ENCODE measurements at places on chromosomes 3 and 15.

DNA sequence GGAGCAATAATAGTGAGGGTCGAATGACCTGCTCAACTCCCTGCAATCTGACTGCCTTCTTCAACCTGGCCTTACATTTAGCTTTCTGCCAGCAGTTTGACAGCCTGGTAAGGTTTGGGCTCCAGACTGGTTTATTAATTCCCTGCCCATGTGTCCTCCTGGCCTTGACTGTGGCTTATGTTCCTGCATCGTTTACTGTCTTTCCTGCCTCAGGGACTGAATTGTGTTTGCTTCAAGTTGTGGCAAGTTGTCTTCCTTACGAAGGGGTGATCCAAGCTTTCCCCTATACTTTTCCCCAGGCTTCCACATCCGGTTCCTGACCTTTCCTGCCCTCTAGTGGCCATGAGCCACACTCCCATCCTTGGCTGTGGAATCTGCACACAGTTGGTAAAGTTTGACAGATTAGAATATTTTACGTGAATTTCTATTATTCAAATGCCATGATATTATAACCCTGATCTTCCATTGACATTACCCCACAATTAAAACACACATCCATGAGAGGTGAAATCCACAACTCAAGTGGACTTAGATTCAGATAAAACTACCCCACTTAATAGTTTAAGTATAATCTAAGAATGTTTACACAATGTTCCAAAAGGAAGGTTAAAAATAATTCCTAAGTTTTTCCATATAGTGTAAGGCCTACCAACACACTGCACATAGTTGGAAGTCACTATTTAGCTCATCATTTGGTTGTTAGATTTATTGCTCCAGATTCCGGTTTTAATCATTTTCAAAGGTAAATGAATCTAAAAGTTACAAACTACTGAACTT lies 95.7 kb downstream of the NEDD4 start:
- peak; percentile 7 for DNase-seq

GRCh38 chr3:189406148-189406547 lies 225.0 kb upstream of the TP63 start:
- DNase-seq, result no peak

- DNase-seq, result no peak
Observed at GRCh38 chr15:101031213-101031612, 112.1 kb downstream of the LRRK1 start.

DNA sequence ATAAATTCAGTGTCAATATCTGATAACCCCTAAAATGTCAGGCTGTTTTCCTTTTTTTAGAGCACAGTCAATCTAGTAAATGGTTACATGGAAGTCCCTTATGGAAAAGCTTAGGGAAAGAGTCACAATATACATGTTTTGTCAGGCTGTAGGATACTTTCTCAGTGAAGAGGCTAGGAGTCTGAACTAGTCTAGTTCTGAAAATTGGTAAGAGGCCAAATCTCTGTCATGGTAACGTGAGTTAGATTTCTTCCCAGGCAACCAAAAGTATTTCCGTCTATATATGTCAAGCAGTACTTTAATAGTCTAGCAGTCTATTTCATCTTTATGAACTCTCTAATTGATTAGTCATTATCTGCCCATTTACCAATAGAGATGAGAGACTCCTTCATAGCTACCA lies 215.9 kb upstream of the LRRC3B start:
- no peak for DNase-seq

DNA sequence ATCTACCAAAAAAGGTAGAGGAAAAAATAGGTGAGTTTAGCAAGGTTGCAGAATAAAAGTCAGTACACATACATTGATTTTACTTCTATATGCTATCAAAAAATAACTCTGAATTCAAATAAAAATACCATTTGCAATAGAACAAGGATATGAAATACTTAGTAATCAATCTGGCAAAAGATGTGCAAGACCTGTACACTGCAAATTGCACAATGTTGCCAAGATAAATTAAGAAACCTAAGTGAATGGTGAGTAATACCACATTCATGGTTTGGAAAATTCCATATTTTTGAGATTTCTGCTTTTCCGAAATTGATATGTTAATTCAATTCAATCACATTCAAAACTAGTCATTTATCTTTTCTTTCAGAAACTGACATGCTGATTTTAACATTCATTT lies 464.8 kb downstream of the EPHA3 start:
- DNase-seq, result no peak

DNA sequence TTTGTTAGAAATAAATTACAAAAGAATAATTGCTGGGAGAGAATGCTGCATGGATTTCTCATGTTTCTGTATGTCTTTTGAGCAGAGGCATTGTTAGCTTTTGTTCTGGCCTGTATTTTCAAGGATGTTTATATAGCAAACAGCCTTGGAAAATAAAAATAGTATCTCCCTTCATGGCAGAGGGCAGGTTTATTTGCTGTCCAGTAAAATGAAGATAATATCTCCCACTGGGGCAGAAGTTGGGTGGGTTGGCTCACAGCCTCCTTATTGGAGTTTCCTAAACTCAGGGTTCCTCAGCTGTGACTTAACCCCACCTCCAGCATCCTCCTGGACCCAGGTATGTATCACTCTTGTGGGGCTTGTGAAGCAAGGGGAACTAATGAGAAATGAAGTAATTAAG lies 43.7 kb upstream of the THSD4 start:
- no peak for DNase-seq

DNA sequence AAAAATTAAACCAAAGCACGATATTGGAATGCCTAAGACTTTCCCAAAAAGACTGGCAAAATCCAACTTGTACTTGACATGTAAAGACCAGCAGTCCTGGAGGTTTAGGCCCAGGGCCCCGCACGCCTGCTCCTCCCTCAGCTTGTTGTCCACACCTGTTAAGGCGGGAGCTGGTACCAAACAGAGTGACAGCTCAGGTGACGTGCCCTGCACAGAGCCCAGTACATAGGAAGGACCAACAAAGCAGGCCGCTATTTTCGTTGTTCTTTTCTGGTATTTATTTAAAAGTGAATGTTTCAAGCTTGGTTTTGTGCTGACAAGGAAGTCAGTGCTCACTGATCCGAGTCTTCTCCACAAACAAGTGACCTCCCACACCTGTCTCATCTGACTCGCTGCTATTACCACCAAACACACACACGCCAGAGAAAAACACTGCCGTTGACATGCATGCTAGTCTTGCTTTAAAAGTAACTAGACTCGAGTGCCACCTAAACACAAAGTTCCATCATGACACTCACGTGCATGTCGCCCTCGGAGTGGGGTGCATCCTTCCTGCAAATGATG lies 50.2 kb downstream of the HERC2 start:
- DNase-seq, result no peak

DNA sequence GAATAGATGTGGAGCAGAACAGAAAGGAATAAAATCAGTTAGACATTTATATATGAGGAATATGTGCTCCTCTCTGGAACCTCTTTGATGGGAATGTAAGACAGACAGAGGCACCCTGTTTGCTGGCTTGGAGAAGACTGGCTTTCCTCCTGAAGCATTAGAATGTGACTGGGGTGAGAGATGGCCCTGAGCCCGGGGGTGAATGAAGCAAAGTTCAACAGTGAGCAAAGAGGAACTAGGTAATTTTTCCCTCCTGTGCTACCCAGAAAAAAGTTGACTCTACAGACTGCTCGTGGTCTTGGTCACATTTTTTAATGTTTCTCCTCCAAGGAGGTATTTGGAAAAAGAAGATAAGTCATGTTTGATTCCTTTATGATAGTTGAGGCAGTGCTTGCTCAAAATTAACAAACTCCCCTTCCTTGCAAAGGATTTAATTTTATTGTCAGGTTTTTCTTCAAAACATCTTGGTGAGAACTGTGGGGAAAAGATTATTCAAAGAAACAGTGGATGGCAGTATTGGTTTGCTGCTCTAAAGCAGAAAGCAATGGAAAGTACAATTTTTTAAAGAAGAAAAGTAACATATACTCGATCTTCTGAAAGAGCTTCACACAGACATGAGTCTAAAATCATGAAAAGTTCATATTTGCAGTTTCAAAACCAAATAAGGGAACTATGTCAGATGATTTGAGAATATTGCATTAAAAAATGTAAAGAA lies 370.4 kb upstream of the CDIN1 start:
- no peak for DNase-seq

DNA sequence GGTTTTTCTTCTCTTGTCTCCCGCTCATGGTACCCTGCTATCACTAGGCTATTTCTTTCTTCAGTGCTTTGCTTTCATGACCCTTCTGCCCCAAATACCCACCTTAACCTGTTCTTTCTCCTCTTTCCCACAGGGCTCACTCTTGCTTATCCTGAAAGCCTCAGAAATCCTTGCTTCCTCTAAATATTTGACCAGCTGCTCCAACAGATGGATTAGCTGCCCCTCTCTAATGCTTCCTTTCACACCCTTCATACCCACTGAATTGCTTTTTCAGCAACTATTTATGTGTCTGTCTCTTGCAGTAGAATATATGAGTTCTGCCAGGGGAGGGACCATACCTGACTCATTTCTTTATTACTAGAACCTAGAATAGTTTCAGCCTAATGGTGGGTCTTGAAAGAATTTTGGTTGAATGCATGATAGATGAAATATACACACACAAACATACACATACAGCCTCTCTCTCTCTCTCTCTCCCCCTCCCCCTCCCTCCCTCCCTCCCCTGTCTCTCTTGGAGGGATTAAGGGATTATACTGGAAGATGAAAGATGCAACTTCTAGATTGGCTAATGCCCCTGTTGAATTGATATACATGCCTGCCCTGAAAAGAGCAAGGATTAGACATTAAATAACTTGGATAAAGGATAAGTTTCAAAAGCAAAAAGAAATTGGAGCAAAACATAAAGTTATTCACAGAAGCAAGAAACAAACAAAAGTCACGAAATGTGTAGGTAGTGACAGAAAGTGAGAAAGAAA lies 95.0 kb upstream of the GADL1 start:
- no peak for DNase-seq

DNA sequence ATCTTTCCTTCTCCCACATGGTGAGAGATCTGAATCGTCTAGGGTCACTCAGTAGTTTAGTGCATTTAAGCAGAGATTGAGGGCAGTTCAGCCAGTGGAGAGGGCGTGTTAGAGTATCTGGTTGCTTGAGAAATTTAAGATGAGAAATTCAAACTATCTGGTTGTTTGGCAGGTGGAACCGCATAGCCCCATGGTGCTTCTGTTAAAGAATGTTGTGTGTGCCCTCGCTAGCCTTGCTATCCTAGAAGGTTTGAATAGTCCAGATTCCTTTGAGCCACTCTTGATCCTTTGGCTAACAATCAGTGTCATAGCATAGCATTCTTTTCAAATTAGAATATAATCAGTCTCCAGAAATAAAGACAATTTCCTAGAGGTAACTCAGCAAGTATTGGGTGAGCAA lies 32.1 kb downstream of the ABHD17C start:
- DNase-seq, result no peak

- DNase-seq, result no peak
Observed at GRCh38 chr15:43828061-43828657, 1.4 kb downstream of the WDR76 start.

DNA sequence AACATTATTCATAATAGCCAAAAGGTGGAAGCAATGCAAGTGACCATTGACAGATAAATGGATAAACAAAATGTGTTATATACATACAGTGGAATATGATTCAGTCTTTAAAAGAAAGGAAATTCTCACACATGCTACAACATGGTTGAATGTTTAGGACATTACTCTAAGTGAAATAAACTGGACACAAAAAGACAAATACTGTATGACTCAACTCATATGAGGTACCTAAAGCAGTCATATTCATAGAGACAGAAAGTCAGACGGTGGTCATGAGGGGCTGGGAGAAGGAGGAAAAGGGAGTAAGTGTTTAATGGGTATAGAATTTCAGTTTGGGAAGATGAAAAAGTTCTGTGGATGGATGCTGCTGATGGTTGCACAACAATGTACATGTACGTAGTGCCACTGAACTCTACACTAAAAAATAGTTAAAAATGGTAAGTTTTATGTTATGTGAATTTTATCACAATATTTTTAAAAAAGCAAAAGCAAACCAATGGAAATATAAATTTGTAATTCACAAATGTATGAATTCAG lies 5.3 kb downstream of the TXNRD3 start:
- DNase-seq, result no peak

GRCh38 chr3:77420336-77420735 lies 380.4 kb downstream of the ROBO2 start:
- DNase-seq, result no peak

GRCh38 chr3:123818921-123819429 lies 65.2 kb downstream of the MYLK start:
- DNase-seq, result no peak

GRCh38 chr3:122395582-122395981 lies 11.6 kb downstream of the FAM162A start:
- DNase-seq, result no peak
